ENCODE measurements at places on chromosomes 4 and X.

GRCh38 chr4:138405934-138406567, 163.9 kb upstream of the SLC7A11 start:
- DNase-seq: peak; percentile 68

GRCh38 chr4:172104539-172104938, 291.3 kb downstream of the GALNTL6 start:
- peak; percentile 3 for DNase-seq

GRCh38 chr4:1973218-1973617, 35.6 kb downstream of the NELFA start:
- DNase-seq: no peak

DNA sequence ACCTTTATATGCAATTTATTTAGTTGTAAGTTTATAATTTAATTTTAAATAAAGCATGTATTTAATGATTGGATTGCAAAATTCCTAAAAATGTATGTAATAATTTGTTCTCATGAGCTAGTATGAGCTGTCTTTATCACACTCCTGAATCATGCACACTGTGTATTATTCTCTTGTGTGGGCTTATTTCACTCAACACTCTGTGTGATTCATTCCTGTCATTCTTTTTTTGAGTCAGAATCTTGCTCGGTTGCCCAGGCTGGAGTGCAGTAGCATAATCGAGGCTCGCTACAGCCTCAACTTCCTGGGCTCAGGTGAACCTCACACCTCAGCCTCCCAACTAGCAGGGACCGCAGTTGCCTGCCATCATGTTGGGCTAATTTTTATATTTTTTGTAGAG, 123.1 kb upstream of the SLC34A2 start:
- no peak for DNase-seq

- DNase-seq: no peak
These were observed 159.9 kb downstream of the PCDH7 start for GRCh38 chr4:30879855-30880598.

GRCh38 chrX:46693149-46693548, 65.8 kb downstream of the SLC9A7 start:
- DNase-seq: no peak

GRCh38 chr4:2069986-2070385, 10.9 kb downstream of the NAT8L start:
- no peak for DNase-seq
